Adipose tissue (tissue), 3 donors: ENCODE measurements at places on chromosomes 5 and 9. TPM values are rescaled to one million over a fixed set of nuclear protein-coding genes. Genes with fewer than 3 reads are reported as not detected.

The RALGPS1 gene
- 4.3 TPM for polyA plus RNA-seq

The NEURL1B gene
- 12.8 TPM for polyA plus RNA-seq

The UBQLN1 gene
- polyA plus RNA-seq, result 24.7 TPM

The GLDC gene
- polyA plus RNA-seq, result 0.45 TPM

The GRIA1 gene
- 0.45 TPM for polyA plus RNA-seq
